Glutamatergic neuron (in vitro differentiated cells): ENCODE measurements at places on chromosomes 4 and X.

- DNase-seq, result no peak
These were observed 4.5 kb downstream of the G6PD start for GRCh38 chrX:154541896-154542722.

DNA sequence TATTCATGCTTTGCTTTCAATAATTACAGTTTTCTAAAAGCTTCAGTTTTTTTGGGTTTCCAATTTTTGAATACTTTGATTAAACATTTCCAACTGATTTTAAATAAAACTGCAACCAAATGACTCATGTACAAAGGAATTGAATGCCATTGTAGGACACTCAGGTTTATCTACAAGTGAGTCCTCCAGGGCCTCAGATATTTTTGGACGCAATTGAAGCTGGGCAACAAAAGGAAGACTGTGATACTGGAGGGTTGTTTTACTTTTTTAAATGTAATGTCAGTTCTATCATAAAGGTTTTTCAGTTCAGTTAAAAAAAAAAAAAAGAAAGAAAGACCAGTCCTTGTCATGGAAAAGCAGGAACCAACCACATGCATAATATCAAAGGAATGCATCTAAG is 64.2 kb downstream of the MAGEA10 start:
- no peak for DNase-seq

- no peak for DNase-seq
These were observed 248.0 kb upstream of the ADAMTS3 start for GRCh38 chr4:72817012-72817411.

GRCh38 chr4:2809610-2810180 is 16.8 kb downstream of the SH3BP2 start:
- DNase-seq, result no peak

DNA sequence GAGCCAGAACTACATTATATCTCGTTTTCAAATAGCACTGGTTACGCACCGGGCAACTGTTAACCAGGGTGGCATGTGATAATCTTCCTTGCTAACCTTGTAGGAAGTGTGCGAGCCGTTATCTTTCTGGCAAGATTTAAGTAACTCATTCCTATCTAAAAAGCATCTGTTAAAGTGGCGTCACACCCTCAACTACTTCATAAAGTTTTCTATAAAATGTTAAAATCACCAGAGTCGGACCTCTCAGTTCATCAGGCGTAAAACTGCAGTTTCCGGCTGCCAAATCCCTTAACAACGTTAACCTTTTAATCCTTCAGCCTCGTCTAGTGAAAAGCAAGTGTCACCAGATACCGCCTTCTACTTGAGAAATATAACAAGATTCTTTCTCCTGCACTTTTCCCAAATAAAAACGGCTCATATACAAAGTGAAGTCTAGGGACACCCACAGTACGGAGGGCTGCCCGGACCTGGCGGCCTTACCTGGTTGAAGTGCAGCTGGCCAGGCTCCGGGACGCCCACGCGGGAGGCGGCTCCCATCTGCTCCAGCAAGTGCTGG is 1.2 kb downstream of the SLC39A8 start:
- no peak for DNase-seq

DNA sequence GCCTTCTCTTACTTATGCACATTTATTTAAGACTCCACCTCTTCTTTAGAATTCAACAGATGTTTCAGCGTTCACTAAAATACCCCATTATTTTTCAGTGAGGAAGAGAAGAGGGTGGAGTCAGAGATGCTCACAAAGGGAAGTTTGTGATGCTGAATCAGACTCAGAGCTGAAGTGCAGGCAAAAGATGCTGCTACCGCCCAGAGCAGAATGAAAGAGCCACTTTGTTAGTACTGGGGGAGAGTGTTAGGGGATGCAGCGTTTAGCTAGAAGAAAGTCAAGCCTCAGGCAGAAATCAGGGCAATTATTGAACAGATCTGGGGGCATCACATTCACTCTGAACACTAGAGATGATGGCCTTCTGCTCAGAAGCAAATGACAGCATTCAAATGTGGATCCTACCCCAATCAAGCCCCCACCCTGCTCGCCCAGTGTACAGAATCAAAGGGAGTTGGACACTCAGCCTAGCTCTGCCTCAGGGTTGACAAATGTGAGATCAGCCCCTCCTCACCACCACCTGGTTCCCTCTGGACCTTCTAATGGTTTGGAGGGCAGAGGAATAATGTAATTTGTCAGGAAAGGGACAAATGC is 138.3 kb downstream of the UNC5C start:
- peak; percentile 43 for DNase-seq

DNA sequence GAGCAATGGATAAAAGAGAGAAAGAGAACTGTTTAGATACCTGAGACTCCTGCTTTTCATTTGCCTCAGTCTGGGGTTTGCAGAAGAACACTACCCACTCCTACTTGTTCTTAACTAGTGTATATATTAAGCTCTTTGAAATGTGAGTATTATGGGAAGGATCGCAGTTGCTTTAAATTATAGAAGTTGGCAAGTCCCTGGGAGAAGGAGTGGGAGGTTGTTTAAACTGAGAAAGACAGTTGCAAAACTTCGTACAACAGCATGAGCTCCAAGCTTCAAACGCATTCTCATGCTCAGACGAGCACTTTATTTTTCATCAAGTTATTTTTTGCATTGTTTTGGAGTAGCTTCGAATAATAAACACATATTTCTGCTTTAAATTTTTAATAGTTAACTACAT is 88.1 kb upstream of the C1QTNF7 start:
- no peak for DNase-seq

DNA sequence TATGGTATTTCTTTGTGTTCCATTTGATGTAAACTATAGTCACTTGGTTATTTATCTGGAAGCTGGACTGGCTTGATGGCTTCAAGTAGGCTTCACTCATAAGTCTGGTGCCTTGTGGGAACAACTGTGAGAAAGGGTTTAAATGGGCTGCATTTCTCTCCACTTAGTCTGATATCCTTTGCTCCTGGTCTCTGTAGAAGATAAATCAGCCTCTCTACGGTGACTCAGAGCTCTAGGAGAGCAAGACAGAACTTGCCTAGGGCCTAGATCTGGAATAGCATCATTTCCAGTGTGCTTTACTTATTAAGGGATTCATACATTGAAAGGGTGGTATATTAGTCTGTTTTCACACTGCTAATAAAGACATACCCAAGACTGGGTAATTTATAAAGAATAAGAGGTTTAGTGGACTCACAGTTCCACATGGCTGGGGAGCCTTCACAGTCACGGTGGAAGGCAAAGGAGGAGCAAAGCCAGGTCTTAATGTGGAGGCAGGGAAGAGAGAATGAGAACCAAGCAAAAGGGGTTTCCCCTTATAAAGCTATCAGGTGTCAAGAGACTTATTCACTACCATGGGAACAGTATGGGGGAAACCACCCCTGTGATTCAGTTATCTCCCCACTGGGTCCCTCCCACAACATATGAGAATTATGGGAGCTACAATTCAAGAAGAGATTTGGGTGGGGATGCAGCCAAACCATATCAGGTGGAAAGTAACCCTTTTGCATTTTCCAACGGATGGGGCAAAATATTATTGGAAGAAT is 1746.4 kb upstream of the PCDH7 start:
- DNase-seq, result no peak

GRCh38 chrX:129613596-129613995 is 41.2 kb downstream of the APLN start:
- no peak for DNase-seq

- DNase-seq, result no peak
These were observed 107.6 kb downstream of the LARP1B start for GRCh38 chr4:128168701-128169100.

DNA sequence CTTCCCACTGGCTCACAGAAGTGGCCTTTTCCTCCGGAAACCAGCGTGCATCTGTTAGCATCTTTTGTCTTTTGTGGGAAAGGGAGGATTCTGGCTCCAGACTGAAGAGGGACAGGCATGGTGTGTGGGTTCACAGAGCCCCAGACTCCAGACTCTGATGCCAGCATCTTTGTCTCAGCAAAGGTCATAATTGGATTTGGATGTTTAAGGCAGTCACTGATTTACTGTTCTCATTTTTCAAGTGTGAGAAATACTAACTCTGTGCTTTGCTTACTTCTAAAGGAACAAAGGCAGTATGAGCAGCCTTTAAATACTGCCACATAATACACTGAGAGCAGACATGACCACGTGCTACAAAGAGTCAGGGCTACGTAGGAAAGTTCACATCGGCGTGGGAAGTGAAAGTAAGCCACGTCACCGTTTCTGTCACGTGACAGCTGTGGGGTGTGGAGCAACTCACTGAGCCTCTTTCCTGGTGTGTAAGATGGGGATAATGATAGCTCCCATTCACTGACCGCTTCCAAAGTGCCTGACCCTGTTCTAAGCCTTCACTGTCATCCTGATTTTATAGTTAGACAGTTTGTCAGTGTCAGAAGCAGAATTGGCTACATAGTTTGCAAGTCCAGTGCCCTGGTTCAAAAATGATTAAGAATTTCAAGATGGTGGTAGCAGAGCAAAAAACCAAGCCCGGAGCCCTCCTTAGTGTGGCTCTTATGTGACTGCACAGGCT is 24.8 kb upstream of the TMSB4X start:
- no peak for DNase-seq

- DNase-seq, result no peak
These were observed 342.3 kb downstream of the ZNF674 start for GRCh38 chrX:46202733-46203514.

- no peak for DNase-seq
These were observed 55.6 kb upstream of the SLC39A8 start for GRCh38 chr4:102400898-102401297.

- no peak for DNase-seq
These were observed 54.9 kb upstream of the IRF2 start for GRCh38 chr4:184529283-184529682.

- DNase-seq, result no peak
These were observed 180.1 kb upstream of the S100G start for GRCh38 chrX:16469870-16470269.

- DNase-seq, result no peak
These were observed 175.4 kb downstream of the TBCK start for GRCh38 chr4:106140601-106141000.

GRCh38 chr4:89368861-89369260 is 61.3 kb upstream of the GPRIN3 start:
- DNase-seq, result no peak

GRCh38 chr4:112813790-112814189 is 176.8 kb downstream of the LARP7 start:
- no peak for DNase-seq

DNA sequence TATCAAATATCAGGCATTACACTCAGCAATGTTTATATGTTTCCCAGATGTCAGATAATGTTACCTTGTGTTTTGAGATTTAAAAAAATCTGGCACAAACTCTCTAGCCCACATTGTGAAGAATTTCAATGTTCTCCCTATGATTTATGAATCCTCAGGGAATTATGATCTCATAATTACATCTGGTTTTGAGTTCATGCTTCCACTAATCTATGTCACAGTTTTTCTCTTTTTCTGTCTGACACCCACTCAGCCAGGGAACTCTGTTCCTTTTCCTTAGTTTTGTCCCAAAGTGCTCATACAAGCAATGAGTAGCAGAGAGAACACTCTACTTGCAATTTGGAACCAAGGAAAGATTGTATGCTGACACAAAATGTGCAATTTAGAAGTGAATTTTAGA is 212.1 kb upstream of the POF1B start:
- no peak for DNase-seq

DNA sequence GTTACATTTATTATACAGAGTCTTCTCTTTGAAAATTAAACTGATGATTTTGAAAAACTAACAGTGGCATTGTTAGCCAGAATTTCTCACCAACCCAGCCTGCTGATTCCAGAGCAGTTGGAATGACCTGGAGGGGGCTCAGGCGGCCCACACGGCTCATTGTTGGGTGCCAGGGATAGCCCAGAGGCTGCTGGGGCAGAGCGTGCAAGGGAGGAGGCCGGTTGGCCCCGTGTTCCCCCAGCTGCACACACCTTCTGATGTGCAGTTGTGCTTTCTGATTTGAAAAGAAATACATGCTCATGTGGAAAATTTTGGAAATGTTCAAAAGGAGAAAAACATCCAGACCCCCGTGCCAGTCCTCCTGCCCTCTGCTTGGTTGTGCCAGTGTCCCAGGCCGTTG is 20.6 kb downstream of the WFS1 start:
- no peak for DNase-seq

- no peak for DNase-seq
These were observed 17.8 kb upstream of the TENM3 start for GRCh38 chr4:182225257-182225852.

GRCh38 chrX:146141221-146141620 is 323.6 kb downstream of the SLITRK2 start:
- no peak for DNase-seq

- DNase-seq, result no peak
These were observed 61.6 kb upstream of the PRPS1 start for GRCh38 chrX:107566604-107567262.

- DNase-seq, result no peak
These were observed 140.3 kb upstream of the SH3RF1 start for GRCh38 chr4:169410839-169411770.

DNA sequence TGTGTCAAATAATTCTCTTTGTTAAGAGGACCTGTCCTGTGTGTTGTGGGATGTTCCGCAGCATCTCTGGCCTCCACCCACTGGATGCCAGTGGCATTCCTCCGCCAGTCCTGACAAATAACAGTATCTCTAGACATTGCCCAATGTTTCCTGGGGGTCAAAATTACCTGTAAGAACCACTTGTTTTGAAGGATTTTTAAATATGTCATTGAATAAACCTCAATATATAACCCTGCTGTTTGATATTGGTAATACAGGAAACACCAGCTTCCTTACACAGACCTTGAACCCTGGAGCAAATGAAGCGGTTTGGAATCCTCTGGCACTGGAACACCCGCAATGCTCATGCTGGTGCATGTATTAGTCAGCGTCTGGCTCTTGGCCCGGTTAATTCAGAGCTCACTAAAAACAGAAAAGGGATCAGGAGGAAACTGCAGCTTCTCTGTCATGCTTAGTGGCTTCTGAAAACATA is 101.3 kb downstream of the TBL1X start:
- no peak for DNase-seq

DNA sequence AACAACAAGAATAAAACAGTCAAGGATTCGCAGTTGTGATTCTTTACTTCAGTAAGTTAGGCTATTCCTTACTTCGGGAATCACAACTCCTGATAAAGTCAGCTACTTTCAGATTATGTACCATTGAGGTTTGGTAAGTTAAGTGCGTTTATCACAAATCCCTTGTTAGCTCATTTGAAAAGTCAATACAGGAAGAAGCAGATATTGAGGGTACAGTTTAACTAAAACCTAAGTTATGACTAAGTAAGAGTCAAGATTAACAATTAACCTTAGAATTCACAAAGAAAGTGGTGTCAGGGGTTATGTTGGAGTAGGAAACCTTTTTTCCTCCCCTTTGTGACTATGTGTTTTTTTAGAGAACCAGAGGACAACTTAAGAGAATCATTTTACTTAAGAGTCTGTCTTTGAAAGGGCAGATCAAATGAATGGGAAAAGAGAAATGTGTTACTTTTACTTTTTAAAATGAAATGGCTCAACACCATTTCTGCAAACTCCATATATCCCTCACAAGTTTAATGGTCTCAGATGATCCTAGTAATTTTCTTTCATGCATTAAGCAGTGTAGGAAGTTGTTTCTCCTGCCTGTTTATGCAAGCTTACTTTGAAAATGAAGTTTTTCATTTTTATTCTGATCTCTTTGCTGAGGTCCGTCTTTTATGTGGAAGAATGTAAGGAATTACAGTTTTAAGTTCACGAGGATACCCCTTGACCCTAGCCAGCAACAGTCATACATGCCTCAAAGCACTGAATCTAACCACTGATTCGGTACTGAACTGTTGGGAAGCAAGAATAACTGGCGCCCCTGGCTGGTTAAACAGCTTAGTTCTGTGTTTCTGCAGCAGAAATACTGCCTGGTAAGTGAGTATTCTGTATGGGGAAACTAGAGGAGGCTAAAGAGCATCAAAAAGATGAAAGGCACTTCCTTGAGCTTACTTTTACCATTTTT is 211.7 kb downstream of the SLC4A4 start:
- DNase-seq, result no peak

- no peak for DNase-seq
These were observed 51.9 kb upstream of the STX18 start for GRCh38 chr4:4593596-4594284.
